Thoracic aorta (tissue), 2 donors: ENCODE measurements at places on chromosomes 6 and 20. TPM values are rescaled to one million over a fixed set of nuclear protein-coding genes. Genes with fewer than 3 reads are reported as not detected.

DNA sequence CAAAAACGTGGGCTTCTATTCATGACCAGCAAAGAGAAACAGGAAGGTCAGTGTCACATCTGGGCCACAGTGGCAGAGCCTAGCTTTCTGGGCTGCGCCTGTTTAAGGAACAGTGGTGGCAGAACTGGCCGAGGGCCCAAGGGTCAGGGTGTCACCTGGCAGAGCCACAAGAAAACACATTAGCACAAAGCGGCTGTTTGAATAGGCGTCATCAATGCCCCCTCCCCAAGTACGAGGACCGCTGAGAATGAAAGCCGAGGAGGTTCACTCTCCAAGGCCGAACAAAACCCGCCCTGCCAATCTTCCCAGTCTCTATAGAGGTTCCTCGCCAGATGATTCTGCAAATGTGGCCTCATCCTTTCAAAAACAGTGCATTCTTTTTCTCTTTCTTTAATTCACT is 125.2 kb upstream of the TRAF3IP2 start:
- no peak for DNase-seq
- H3K4me1 ChIP-seq, result peaks cover 1% of the 10 kb centered on the region
- H3K27ac ChIP-seq, result no peak overlapping the region
- H3K4me3 ChIP-seq, result no peak overlapping the region
- H3K27me3 ChIP-seq, result no peaks in the 10 kb centered on the region
- H3K36me3 ChIP-seq, result no peaks in the 10 kb centered on the region

DNA sequence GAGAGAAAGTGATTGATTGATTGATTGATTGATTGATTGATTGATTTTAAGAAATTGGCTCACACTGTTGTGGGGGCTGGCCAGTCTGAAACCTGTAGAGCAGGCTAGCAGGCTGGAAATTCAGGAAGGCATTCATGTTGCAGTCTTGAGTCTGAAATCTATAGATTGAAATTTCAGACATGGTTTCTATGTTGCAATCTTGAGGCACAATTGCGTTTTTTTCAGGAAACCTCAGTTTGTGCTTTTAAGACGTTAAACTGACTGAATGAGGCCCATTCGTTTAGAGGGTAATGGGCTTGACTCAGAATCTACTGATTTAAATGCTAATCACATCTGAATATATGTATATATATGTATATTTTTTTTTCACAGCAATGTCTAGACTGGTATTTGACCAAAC is 106.3 kb downstream of the STXBP5 start:
- no peaks in the 10 kb centered on the region for H3K4me1 ChIP-seq
- DNase-seq, result no peak
- no peak overlapping the region for H3K27ac ChIP-seq
- H3K4me3 ChIP-seq, result no peak overlapping the region
- H3K27me3 ChIP-seq, result no peaks in the 10 kb centered on the region

GRCh38 chr6:159080217-159080976 is 35.6 kb upstream of the TAGAP start:
- H3K27ac ChIP-seq, result no peak overlapping the region
- no peak overlapping the region for H3K4me3 ChIP-seq
- no peak for DNase-seq

- no peaks in the 10 kb centered on the region for H3K4me1 ChIP-seq
- H3K4me3 ChIP-seq, result no peak overlapping the region
- DNase-seq, result no peak
Measured at GRCh38 chr6:110467566-110468140, 8.8 kb downstream of the SLC22A16 start.

- DNase-seq, result no peak
- peaks cover 63% of the 10 kb centered on the region for H3K4me1 ChIP-seq
- H3K4me3 ChIP-seq, result no peak overlapping the region
- H3K27me3 ChIP-seq, result no peaks in the 10 kb centered on the region
- no peaks in the 10 kb centered on the region for H3K36me3 ChIP-seq
Measured at GRCh38 chr6:144317736-144318135, 32.6 kb downstream of the UTRN start.

DNA sequence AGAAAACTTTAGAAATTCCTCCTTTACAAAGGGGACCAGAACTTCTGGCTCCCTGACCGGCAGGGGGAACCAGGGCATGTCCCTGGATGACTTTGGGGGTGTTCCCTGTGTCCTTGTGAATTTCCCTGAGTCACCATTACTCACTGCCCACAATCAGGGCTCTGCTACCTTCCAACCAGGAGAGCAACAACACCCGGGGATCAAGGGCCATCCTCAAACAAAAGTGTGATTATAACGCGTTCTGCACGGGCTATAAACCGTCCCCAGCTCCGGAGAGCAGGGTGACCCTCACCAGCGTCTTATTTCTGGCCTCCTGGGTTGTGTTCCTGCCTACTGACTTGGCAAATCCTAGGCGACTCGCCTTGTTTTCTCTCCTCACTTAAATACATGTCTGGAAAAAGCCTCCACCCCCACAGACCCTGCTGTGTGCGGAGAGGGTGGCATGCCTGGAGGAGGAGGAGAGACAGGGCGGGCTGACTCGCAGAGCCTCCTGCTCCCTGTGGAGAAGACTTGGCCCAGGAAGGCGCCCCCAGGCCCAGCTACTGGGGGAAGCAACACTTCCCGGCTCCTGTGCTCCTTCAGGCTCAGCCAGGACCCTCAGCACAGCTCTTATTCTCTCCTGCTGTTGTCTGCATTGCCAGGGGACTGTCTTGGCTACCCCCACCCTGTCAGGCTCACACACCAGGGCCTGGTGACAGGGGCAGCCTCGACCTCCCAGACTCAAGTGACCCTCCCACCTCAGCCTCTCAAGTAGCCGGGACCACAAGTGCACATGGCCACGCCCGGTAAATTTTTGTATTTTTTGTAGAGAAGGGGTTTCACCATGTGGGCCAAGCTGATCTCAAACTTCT is 54.1 kb downstream of the FGD2 start:
- H3K36me3 ChIP-seq, result no peaks in the 10 kb centered on the region
- peak overlapping the region; percentile 38 for H3K4me3 ChIP-seq
- peak overlapping the region; percentile 72 for H3K27ac ChIP-seq
- peaks cover 14% of the 10 kb centered on the region for H3K4me1 ChIP-seq
- DNase-seq, result peak; percentile 43

PPP1R14C gene
- 0.95 TPM for total RNA-seq

CNR1 gene
- 25.5 TPM for total RNA-seq

BHLHE23 gene
- not detected for total RNA-seq

ZNF334 gene
- total RNA-seq, result 3.0 TPM

- no peak overlapping the region for H3K4me3 ChIP-seq
- no peak overlapping the region for H3K27ac ChIP-seq
- H3K36me3 ChIP-seq, result peaks cover 2% of the 10 kb centered on the region
- H3K4me1 ChIP-seq, result no peaks in the 10 kb centered on the region
- no peak for DNase-seq
Measured at GRCh38 chr6:135451617-135452190, 45.8 kb downstream of the AHI1 start.

TREML2 gene
- total RNA-seq, result not detected
